ENCODE measurements at places on chromosomes 5 and 9.
A peak's percentile ranks its signal among the peaks of the same experiment; 100 is the strongest.

GRCh38 chr5:128279345-128279744 lies 195.8 kb downstream of the SLC12A2 start:
- no peak for DNase-seq

- no peak for DNase-seq
Measured at GRCh38 chr5:88824892-88825583, 57.9 kb downstream of the MEF2C start.

- no peak for DNase-seq
Measured at GRCh38 chr9:5447337-5447736, 3.0 kb upstream of the CD274 start.

DNA sequence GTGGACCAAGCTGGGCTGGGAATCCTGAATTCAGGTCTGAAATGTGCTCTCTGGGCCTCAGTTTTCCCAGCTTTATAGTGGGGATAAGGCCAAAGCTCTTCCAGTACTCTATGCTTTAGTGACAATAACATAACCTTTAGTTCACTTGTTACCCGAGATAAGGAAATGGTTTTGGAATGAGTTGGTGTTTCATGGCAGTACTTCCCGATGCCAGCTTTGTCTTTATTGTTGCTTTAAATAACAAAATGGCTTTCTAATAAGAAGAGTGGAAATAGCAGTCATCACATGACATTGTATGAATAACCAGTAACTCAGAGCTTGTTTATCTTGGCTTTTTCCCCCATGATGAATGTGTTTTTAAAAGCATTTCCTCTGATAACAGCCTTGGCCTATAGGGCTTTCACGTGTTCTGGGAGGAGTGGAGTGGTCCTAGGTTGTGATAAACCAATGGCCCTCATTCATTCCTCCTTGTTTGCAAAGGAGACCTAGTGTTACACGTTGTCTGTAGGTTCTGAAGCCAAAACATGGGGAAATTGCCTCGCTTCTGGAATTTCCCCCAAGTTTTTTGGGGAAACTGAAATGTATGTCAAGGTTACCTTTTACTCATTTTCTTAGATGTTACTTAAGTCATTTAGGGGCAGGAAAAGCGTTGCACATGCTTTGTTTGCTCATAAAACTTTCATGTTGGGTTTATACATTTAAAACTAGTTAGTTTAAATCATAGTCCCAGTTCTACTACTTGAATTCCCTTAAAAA lies 53.7 kb downstream of the ZNF618 start:
- no peak for DNase-seq

GRCh38 chr9:129989740-129990139 lies 53.2 kb downstream of the FNBP1 start:
- no peak for DNase-seq

DNA sequence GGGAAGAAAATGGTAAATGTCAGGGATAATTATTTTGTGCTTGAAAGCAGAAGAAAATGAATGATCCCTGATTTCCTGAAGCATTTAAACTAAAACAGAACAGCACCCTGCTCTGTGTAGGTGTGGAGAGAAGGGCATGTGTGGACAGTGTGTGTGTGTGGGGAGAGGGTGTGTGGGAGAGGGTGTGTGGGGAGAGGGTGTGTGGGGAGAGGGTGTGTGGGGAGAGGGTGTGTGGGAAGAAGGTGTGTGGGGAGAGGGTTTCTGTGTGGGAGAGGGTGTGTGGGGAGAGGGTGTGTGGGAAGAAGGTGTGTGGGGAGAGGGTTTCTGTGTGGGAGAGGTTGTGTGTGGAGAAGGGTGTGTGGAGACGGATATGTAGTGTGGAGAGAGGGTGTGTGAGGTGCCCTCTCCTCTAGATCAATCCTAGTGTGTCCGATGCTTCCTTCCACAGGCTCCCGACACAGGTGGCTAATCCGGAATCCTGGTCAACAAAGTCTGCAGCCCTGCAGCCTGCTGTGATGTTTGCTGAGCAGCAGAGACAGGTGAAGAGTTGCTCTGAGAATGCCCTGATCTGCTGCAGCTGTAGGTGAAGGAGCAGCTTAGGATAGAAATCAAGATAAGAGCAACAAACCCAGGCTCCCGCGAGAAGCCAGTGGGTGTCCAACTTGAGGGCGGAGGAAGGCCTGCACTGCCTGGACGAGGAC lies 15.5 kb downstream of the IRX4 start:
- DNase-seq, result no peak

GRCh38 chr9:76103531-76104315 lies 213.2 kb downstream of the PCSK5 start:
- DNase-seq, result no peak

GRCh38 chr5:73295921-73296320 lies 122.9 kb downstream of the TMEM174 start:
- DNase-seq, result no peak

GRCh38 chr5:83472508-83473345 lies 1.2 kb downstream of the VCAN start:
- DNase-seq, result no peak

DNA sequence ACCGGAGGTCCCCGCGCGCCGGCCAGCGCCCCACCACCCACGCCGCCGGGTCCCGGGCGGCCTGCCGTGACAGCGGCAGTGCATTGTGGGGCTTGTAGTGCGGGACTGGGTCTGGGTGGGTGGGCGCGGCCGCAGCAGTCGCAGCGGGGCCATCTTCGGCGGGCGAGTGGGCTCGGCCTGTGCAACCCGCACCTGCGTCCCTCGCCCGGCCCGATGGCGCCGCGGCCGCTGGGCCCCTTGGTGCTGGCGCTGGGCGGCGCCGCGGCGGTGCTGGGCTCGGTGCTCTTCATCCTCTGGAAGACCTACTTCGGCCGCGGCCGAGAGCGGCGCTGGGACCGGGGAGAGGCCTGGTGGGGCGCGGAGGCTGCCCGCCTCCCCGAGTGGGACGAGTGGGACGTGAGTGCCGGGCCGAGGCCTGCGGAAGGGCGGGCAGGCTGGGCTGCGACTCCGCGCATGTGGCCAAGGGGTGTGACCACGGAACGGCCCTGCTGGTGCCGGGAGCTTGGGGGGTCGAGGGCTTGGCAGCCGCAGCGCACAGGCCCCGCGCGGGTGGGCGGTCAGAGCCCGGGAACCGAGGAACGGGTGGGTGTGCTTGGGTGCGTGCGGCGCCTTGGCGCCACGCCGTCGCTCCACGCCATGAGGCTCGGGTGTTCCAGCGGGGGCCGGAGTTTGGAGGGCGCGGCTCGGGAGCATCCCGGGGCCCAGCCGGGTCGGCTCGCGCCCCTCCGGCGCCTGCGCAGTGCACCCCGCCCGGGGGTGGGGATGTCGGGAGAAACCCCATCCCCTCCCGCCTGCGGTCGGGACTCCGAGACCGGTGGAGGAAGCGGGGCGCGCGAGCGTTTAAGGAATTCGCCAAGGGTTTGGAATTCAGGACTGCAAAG lies at the start of gene ARL10:
Gene ARL10 (plus strand): TSS at position 137 of the 881 bp plus-strand sequence. CDS start 77 bp downstream, at position 214.
- no peak for DNase-seq

- no peak for DNase-seq
Measured at GRCh38 chr9:121718084-121718483, 66.7 kb downstream of the DAB2IP start.

DNA sequence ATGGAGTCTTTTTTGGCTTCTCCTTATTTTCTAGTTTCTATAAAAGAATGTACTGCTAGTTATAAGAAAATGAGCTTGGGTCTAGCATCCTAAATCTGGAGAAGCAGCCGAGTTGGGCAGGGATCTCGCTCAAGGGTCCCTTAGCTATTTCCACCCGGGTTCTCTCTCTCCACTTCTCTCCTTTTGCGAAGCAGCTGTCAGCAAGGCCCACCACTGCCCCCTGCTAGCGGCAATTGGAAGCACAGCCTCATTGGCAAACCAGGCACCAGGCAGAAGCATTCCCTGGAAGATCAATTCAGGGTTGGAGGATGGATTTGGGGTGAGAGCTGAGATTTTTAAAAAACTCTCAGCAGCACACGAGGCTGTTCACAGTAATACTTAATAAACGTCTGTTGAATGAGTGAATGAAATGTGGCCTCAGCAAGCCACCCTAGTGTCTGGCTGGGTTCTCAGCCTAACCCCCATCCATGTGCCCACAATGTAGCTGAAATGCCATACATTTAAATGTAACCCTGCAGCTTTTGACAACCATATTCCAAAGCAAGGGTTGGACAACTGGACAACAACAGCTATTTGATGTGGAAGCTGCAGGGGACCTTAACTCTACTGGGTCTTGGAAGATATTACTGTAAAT lies 34.6 kb upstream of the TNIP1 start:
- DNase-seq, result peak; percentile 25

DNA sequence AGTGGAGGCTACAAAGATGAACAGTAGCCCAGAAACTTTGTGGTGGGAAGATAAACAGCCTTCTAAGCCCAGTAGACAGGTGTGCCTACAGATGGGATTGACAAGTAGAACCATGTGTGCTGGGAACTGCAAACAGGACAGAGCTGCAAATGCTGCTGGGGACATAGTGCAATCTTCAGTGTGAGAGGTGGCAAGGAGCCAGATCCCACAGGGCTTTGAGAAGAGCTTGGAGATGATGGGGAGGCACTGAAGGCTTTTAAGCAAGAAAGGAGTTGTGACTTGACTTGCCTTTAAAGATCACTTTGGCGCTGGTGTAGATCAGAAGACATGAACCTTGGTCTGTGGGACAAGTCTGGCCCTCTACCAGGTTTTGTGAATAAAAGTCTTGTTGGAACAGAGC lies 675.2 kb downstream of the ACTL7B start:
- no peak for DNase-seq

- DNase-seq, result peak; percentile 96
Measured at GRCh38 chr9:36151316-36152210, 15.0 kb downstream of the GLIPR2 start.

DNA sequence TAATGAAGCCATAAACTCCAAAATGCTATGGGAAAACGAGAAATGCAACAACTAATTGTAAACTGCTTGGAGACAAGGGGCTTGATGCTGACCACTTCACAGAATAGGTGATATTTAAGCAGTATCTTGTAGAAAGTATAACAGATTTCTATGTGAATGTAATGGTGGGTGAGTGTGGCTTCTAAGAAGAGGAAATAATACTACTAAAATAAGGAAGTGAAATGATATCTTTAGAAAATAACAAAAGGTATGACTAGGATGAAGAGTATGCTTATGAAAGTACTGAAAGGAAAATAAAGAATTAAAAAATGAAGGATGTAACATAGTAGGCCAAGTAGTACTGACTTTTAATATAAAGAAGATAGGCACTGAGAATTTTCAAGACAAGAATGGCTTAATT lies 94.2 kb downstream of the AGTPBP1 start:
- no peak for DNase-seq

DNA sequence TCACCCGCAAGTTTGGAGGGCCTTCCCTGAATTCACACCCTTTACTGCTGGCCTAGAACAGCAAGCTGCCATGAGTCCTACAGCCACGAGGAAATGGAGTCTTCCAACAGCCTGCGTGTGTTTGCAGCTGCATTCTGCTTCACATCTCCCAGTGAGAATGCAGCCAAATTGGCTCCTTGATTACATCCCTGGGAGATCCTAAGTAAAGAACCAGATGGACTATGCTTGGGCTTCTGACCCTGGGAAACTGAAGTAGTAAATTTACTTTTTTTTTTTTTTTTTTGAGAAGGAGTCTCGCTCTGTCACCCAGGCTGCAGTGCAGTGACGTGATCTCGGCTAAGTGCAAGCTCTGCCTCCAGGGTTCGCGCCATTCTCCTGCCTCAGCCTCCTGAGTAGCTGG lies 617.0 kb upstream of the CDH18 start:
- DNase-seq, result no peak

DNA sequence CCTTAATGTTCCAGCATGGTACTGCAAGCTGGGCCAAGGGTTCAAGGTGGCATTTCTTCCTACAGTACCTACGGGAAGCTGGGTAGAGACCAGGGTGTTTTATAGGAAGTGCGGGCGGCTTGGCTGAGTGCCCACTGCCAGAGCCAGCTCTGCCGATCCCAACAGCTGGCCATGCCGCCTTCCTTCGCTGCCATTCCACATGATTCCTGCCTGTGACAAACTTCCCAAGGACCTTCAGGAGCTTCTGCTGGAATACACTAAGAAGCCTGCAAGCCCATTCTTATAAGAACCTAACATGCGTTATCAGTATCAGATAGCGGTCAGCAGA lies 22.0 kb downstream of the MYO10 start:
- no peak for DNase-seq

DNA sequence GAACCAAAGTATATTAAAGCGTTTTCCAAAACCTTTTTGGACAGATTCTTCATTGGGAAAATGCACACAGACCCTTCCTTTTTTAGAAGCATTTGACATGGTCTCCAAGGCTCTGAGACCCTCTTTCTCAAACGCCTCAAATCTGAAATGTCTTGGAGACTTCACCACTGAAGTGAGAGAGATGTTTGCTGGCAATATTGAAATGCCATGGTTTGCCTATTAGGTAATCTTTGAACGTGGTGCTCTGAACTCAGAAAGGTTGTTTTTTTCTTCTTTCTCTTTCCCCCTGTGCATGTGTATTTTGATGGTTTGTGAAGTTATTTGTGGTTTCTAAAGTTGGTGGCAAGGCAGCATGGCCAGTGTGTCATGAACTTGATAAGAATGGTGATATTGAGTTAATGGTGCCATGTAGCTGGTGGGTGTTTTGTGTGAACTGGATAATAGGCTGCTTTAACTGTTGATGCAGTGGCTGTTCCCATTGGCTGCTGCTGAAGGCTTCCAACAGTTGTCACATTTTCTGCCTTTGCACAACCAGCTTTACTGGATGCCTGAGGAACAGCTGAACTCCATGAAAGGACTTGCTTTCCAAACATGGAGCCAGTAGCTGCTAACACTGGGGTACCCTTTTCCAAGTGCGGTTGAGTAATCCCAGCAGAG lies 1.7 kb downstream of the PALM2AKAP2 start:
- DNase-seq, result no peak

- no peak for DNase-seq
Measured at GRCh38 chr9:135490166-135490870, 10.2 kb upstream of the MRPS2 start.

DNA sequence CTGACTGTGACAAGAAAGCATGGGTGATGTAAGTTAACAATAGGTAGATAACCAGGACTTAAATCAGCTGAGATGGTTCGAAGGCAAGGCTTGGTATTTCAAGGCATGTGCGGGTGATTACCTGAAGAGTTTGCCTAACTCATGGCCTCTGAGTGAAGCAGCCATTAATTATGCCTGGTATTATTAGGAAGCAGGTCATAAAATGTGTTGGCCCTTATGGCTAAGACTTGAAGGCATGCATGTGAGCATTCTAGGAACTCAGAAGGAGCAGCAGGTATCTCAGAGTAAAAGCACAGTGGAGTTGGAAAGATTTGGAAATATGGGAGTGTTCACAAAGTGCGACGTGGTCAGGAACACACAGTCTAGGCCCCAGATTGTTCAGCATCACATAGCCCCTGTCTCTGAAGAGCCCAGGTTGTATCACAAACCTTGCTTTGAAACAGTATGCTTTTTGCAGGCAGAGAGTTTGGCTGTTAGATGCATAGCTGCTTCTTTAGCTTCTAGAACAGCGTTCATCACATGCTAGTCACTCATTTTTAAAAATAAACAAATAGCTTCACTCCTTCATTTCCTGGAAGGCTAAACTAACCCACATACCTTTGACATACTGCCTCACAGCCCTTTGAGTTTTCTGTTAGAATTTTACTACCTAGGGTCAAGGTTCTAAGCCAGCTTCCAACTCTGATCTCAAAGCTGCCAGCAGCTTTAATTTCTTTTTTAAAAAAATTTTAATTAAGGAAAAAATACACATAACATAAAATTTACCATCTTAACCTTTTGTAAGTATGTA lies 2.1 kb downstream of the HEXB start:
- DNase-seq, result no peak

GRCh38 chr5:138180183-138180782 lies 1.4 kb downstream of the KIF20A start:
- peak; percentile 71 for DNase-seq

All from Jurkat, Clone E6-1 (cell line).